ENCODE measurements at places on chromosomes 4 and X.

GRCh38 chrX:131306601-131307000, 17.5 kb upstream of the IGSF1 start:
- no peak for DNase-seq

DNA sequence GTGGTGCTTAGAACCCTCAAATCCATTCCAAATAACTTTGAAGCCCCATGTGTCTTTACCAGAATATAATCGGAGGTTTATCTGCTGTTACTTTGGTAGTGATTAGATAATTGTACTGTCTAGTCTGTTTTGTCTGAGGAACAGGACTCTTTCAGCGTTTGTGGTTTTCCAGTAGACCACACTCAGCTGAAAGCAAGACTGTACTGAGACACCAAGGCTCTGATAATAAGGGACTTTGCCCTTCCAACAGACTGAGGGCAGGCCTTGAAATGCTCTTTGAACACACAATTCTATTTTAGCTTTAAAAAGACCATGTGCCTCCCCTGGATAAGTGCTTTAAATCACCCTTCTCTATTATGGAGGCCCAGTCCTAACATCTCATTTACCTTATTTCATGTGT, 76.1 kb downstream of the KLHL8 start:
- DNase-seq = no peak

- no peak for DNase-seq
Observed at GRCh38 chrX:122868631-122869030, 315.4 kb upstream of the GRIA3 start.

GRCh38 chr4:3829956-3830773, 64.0 kb downstream of the ADRA2C start:
- DNase-seq = peak; percentile 11

GRCh38 chr4:119025420-119025819, 110.2 kb upstream of the MYOZ2 start:
- no peak for DNase-seq

GRCh38 chr4:68326141-68326540, 23.7 kb downstream of the YTHDC1 start:
- DNase-seq = no peak

GRCh38 chr4:48985976-48986653, at the start of gene CWH43:
Gene CWH43 (plus strand): TSS chr4:48986275. CDS start chr4:48986430, 155 bp downstream.
- no peak for DNase-seq

DNA sequence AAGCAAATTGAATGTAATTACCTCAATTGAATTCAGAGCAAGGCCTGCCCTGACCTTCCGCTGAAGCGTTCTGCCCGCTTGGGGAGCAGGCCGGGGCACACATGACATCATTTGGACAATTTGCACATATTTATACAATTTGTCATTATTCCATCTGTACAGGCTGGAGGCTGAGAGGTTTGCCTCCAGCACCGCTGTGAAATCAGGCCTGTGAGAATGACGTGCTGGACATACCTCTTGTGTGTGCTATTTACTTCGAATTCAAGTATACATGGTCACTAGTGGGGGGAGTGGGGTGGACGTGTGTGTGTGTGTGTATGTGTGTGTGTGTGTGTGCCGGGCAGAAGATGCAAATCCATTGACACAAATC, 285.6 kb downstream of the SHOX start:
- no peak for DNase-seq

DNA sequence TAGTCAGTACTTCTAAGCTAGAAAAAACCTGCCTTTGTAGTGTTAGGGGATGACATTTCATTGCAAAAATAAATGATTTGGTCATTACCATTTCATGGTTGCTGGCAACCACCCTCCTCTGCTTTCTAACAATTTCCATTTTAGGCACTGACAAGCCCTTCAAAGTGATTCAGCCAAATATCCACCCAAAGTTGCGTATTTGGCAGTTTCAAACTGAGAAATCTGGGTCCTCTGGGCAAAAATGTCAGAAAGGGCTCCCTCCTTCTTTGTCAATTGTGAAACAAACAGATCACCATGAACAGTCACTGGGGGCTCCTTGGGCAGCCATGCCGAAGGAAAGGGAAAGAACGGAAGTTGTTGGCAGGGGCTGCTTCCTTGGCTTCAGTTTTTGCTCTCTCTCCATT, 33.0 kb downstream of the PLAC1 start:
- DNase-seq = no peak

GRCh38 chr4:54104907-54105306, 4.9 kb downstream of the GSX2 start:
- DNase-seq = no peak

DNA sequence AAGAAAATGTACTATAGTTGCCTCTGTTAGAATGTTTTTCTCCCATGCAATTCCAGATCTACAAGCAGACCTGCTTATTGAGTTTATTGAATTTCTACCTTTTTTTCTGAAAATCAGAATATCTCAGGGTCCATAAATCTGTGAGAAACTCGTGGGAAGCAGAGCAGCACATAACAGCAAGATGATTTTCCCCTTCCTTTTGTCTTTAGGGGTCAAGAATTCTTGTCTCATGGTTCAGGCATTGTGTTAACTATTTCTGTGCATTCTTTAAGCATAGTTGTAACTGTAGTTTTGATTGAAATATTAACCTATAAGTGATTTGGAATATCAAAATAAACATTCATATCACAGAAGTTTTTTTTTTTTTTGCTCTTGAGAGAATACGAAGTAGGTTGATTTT, 11.4 kb downstream of the EDNRA start:
- no peak for DNase-seq

GRCh38 chr4:10081218-10081606, 35.4 kb downstream of the WDR1 start:
- DNase-seq = no peak

DNA sequence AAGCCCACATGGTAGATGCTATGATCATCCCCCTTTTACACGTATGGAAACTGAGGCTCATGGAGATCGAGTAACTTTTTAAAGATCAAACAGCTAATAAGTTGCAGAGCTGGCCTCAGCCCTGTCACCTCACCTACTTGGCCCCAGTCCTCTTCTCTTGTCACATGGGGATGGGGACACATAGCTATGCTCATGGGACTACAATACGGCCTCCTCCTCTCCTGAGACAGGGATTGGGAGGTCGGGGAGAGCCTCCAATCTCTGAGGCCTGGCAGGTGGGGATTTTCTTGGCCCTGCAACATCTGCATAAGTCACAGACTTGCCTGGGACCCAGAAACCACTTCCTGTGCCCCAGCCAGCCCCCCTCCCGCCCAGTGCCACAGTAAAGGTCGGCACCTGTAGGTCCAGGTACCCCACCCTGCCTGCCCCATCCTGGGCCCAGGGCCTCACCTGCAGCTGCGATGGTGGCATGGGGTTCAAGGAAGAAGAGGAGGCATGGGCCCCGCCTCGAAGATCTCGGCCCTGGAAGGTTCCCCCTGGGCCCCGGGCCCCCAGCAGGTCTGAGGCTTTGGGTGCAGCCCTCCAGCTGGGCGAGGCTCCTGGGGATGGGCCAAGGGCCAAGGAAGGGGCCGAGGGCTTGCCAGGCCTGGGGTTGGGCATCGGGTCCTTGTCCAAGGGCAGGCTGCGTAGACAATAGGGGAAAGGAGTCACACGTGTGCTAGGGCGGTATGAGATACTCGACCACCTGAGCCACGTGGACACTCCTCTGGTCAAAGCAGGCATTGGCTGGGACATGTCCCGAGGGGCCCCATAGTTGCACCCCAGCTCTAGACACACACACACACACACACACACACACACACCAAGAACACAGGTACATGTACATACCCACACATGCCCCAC, 6.4 kb downstream of the FOXP3 start:
- no peak for DNase-seq

DNA sequence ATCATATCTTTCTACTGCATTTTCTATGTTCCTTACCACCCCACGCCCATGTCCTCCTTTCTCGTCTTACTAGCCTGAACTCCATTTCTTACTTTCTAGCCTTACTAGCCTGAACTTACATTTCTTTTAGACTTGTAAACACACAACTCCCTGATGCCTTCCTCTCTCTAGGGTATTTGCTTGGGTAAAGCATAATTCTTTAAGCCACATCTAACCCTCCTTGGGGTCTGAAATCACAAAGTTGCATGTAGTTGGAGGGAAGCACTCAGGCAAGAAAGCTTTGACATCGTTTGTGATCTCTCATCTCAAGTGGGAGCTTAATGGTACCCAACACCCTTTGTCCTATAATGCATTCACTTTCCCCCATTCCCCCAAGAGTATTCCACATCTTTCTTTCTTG, 124.4 kb downstream of the SPOCK3 start:
- no peak for DNase-seq

GRCh38 chr4:26001413-26001812, 87.4 kb downstream of the SMIM20 start:
- no peak for DNase-seq

DNA sequence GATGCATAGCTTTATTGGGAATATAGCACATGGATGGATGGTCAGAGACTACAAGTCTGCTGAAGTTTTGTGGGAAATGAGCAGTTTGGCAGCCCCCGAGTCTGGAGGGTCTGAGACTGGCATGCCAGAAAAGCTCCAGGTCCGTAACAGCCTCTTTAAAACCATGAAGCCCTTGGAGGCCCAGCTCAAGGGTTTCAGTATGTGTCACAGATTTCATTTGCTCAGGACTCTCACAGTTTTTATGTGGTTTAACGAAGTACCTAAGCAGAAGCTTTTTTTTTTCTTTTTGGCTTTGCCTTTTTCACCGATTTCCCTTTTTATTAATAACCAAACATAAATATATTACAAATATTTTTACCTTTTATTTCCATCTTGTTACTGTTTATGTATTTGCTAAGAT, 30.6 kb upstream of the TMEM184C start:
- DNase-seq = no peak

GRCh38 chrX:24862343-24862742, 153.4 kb downstream of the ARX start:
- no peak for DNase-seq

GRCh38 chr4:173475751-173476150, 54.3 kb downstream of the HAND2 start:
- no peak for DNase-seq

DNA sequence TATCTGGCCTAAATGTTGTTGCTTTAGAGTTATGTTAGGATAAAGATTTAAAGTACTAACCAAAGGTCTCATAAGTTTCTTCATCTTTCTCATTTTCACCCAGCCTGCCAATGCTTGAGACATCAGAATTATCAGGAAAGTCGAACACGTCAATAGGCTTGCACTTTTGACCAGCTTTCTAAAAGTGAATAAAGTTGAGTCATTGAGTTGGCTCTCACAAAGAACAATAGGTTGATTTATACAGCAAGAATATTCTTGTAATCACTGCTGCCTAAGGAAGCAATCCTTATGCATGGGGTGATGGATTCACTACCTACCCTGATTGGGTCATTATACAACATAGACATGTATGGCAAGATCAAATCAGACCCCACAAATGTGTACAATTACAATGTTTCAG, 5.0 kb downstream of the CENPU start:
- no peak for DNase-seq

GRCh38 chrX:131752493-131753198, 208.8 kb downstream of the OR13H1 start:
- DNase-seq = peak; percentile 39

DNA sequence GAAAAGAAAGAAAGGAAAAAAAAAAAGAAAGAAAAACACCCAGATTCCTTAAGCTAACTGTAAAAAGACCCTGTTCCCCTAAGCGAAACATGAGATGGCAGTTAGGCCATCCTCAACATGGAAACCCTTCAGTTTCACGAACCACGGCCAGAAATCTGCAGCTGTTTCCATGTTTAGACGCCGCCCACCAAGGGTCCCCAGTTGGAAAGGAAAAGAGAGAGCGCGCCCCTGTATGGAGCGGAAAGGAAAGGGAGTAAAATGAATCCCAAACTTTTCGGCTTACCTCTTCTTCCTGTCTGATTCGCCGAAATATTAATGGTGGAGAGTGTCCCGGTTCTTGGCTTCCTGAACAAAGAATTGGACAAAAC, 38.3 kb downstream of the MGARP start:
- no peak for DNase-seq

- no peak for DNase-seq
Observed at GRCh38 chr4:176492646-176493302, 173.0 kb downstream of the SPCS3 start.

GRCh38 chr4:139131209-139131870, 45.7 kb downstream of the ELF2 start:
- DNase-seq = no peak

GRCh38 chrX:72394518-72395170, 88.9 kb upstream of the CITED1 start:
- no peak for DNase-seq

GRCh38 chr4:112508356-112508755, 7.6 kb downstream of the NEUROG2 start:
- no peak for DNase-seq

- DNase-seq = no peak
Observed at GRCh38 chrX:5852941-5853340, 375.7 kb downstream of the NLGN4X start.

DNA sequence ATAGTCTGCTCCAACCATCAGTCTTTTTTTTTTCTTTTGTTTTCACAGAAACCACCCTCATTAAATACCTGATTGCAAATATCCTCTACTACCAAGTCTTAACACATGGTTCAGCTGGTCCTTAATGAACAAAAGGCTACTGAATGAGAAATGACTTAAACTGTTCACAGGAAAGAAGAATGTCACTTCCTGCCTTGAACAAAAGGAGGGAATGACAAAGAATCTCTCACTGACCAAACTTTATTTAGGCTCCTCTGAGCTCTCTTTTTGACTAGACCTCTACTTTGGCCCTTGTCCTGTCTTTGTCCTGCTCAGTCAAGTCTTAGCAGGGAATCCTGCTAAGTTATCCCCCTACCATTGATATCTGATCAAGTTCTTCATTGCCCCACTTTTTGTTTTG, 31.8 kb upstream of the GJB1 start:
- DNase-seq = no peak

GRCh38 chr4:79913581-79913980, 159.4 kb downstream of the ANTXR2 start:
- no peak for DNase-seq

- DNase-seq = no peak
Observed at GRCh38 chr4:59695355-59696053, 1504.6 kb upstream of the ADGRL3 start.

GRCh38 chrX:107610667-107611066, 17.6 kb upstream of the PRPS1 start:
- DNase-seq = no peak

- no peak for DNase-seq
Observed at GRCh38 chr4:41176340-41176739, 38.0 kb downstream of the APBB2 start.

GRCh38 chr4:111362941-111363361, 740.1 kb upstream of the PITX2 start:
- no peak for DNase-seq

DNA sequence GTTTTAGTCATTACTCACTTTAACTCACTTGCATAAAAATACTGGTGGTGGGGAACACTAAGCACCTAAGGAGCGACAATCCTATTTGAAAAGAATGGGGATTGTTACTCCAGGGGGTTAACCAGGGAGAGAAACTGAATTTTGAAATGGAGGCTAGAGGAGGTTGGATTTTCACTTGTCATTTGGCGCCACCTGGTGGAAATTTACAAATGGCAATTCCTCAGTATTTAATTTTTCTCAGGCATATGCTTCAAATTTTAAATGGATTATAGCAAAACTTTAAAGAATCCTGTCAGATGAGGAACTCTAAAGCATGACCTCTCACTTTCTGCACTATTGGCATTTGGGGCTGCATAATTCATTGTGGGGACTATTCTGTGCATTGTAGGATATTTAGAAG, 2.7 kb upstream of the GEMIN8 start:
- DNase-seq = no peak

- no peak for DNase-seq
Observed at GRCh38 chr4:42144028-42144427, 8.4 kb downstream of the BEND4 start.

All from caudate nucleus (tissue), 63 donors.